Stimulated activated CD8-positive, alpha-beta memory T cell treated with anti-CD3 and anti-CD28 coated beads, Interleukin-12 subunit alpha, Interleukin-12 subunit beta, amount 100 ng/mL, for 1 hour (primary cell): ENCODE measurements at places on chromosomes 7 and 10.

DNA sequence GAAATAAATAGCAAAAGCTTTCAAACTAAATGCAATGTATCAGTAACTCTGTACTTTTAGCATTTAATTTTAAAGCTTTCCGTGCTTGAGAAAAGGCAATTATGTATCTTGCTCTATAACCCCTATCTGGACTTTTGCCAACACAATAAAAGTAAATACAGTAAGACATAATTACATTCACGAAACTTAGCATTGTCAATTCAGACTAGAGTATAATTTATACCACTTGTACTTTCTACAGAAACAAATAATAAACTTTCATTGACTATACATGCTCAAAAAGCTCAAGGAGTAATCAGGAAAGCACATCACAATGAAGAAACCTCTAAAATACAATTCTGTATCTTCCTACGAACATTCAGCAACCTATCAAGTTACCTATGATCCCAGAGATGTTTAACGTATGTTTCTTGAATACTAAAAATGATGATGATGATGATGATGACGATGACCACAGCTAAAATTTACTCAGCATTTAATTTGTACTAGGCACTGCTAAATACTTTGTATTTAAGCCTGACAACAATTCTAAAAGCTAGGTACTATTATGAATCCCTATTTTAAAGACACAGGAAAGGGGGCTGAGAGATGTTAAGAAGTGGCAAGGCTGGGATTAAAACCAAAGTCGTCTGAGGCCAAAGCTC is 44.9 kb downstream of the MINDY3 start:
- DNase-seq = no peak

DNA sequence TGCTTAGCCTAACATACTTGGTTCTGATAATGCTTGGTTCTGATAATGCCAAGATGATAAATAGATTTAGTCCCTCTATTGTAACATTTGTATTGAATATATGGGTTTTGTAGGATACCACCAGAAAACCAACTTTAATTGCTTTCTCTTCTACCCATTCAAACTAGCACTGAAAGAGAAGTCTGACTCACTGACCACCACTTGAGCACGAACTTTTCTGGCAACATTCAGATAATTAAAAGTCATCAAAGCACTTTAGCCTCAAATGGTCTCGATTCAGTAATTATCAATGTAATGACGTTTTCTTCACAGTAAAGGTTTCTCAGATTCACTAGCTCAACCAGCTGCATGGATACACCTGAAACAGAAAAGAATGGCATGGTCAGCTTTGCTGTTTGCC is 63.0 kb downstream of the HDAC9 start:
- no peak for DNase-seq

DNA sequence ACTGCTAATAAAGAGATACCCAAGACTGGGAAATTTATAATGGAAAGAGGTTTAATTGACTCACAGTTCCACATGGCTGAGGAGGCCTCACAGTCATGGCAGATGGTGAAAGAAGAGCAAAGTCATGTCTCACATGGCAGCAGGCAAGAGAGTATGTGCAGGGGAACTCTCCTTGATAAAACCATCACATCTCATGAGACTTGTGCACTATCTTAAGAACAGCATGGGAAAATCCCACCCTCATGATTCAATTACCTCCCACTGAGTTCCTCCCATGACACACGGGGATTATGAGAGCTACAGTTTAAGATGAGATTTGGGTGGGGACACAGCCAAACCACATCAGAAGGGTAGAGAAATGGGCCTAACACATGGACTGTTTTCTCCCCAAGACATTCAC is 156.3 kb downstream of the CCDC71L start:
- no peak for DNase-seq

DNA sequence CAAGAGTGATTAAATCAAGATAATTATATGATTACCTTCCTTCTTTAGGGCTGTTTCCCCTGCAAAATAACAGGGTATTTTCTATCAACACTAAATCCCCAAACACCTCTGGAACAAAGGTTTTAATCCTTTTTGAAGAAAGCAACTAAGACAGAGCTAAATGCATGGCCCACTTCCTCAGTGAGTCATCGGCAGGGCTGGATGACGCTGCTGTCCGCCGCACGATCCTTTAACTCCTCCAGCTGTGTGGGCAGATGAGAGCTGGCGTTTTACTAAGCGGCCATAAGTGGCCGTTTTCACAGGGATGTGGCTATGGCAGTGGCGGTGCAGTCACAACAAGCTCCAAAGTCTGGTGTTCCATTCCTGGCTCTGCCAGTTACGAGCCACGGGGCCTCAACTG is 76.0 kb upstream of the C1QL3 start:
- no peak for DNase-seq

DNA sequence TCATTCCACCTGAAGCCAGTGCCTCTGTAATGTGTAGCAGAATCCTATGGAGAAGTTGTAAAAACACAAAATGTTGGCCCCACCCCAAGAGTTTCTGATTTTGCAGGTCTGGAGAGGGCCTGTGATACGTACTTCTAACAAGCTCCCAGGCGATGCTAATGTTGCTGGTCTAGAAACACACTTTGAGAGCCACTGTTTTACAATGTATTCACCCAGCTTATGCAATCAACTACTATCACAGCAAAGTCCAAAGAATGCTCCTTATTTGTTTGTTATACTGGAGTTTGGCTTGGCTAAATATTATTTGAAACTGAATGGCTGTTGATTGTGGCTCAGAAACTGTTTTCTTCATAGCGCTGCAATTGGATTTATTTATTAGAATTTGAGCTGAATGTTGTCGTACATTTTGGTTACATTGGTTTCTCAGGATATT is 44.3 kb downstream of the DNAJB9 start:
- DNase-seq = no peak

- no peak for DNase-seq
Observed at GRCh38 chr7:134448356-134449229, 10.3 kb downstream of the AKR1B1 start.

DNA sequence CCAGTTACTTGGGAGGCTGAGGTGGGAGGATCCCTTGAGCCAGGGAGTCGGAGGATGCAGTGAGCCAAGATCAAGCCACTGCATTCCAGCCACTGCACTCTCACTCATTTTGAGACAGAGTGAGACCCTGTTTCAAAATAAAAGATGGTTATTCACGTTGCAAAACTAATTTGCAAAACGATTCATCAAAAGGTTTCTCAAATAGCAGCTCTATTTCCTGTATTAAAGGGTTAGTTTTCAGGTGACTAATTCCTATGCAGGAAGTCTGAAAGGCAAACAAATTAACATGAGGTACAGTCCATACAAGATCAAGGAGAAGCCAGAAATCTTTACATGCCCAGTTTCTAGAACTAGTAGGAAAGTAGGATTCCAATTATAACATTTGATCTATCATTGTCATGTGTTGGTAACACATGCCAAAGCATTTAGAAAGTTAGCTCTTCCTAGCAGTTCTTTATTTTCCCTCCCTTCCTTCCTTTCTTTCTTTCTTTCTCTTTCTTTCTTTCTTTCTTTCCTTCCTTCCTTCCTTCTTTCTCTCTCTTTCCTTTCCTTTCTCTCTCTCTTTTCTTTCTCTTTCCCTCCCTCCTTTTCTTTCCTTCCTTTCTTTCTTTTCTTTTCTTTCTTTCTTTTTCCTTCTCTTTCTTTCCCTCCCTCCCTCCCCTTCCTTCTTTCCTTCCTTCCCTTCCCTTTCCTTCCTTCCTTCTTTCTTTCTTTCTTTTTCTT is 49.3 kb downstream of the DENND2A start:
- DNase-seq = no peak

DNA sequence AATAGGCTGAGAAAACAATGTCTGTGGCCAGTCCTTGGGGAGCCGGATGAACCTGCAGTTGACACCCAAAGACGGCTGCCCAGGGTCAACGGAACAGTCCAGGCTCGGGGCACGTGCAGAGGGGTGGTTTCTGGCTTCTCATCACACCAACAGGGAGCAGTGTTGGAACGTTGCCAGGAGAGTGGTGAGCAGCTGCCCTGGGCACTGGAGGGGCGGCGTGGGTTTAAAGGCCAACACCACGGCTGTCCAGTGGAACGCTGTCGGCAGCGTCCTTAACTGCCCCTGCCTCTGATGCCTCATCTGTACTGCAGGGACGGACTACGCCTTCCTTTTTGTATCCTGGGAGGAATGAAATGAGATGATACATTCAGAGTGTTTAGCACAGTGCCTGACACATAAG is 19.8 kb downstream of the JCAD start:
- DNase-seq = no peak

DNA sequence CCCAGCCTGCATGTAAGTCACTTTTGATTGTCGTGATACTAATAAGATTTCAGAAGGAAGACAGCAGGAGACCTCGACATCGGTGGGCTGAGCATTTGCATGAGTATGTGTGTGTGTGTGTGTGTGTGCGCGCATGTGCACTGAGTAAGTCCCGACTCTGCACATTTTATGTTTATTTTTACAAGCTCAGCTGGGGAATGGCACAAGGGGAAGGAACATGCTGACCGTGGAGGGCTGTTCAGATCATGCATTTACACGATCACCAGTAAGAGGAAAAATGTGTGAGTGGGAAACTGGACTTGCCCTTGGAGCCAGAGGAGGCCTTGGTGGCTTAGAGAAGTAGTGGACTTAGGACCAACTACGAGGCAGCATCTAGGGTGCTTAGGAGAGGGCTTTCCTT is 41.3 kb downstream of the IL2RA start:
- no peak for DNase-seq

DNA sequence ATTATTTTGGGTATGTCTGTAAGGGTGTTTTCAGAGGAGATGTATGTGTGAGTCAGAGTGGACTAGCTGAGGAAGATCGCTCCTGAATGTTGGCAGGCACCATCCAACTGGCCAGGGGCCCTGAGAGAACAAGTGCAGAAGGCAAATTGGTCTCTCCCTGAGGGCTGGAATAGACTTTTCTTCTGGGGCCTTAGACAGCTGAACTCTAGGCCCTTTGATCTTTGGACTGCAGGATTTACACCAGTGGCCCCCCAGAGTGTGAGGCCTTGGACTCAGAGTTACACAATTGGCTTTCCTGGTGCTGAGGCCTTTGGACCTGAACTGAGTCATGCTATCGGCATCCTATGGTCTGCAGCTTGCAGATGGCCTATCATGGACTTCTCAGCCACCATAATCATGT is 217.2 kb downstream of the REEP3 start:
- DNase-seq = no peak

- DNase-seq = no peak
Observed at GRCh38 chr10:126953886-126954285, 48.7 kb downstream of the DOCK1 start.
